ENCODE measurements at places on chromosomes 3 and 15.

- no peak for DNase-seq
Measured at GRCh38 chr3:149581248-149581647, 76.6 kb downstream of the WWTR1 start.

DNA sequence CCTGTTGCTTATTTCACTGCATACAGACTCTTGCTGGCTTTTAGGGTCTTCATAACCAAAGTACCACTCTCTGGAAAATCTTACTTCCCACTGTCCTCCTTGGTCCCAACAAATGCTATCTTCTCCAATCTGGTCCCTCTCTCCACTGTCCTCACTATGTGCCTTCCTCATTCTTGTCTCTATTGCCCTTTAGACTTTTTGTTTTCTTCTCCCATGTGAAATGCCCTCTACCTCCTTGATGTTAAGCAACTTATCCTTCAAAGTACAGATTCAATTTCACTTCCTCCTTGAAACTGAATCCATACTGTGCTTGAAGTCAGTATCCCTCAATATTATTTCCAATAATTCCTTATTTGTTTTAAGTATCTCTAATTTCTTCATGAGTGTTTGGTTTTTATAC, 60.8 kb downstream of the CGGBP1 start:
- no peak for DNase-seq

GRCh38 chr3:137970914-137971831, 38.8 kb upstream of the CLDN18 start:
- DNase-seq, result peak; percentile 62

- no peak for DNase-seq
Measured at GRCh38 chr3:169508426-169508825, 155.1 kb downstream of the MECOM start.

GRCh38 chr15:48333540-48333939, 2.3 kb downstream of the DUT start:
- no peak for DNase-seq

GRCh38 chr15:66940368-66940767, 125.0 kb upstream of the SMAD3 start:
- DNase-seq, result no peak

DNA sequence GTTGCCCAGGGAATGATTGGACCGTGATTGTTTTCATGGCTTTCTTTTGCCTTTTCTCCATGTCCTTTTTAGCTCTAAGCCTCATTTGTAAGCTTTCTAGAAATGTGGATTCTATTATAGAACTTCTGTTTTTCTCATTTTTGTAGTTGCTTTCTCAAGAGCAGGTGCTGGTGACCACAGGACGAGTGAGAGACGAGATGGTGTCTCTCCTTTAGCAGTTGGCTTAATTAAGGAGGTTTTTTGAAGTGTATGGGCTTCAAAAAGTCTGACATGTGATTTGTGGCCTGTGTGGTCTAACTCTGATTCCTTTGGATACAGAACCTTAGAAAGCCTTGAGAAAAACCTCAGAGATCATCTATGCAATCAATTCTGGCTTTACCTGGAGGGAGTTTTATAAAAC, 292.8 kb downstream of the LPP start:
- DNase-seq, result no peak

- DNase-seq, result no peak
Measured at GRCh38 chr15:62326460-62327011, 161.5 kb upstream of the C2CD4B start.

DNA sequence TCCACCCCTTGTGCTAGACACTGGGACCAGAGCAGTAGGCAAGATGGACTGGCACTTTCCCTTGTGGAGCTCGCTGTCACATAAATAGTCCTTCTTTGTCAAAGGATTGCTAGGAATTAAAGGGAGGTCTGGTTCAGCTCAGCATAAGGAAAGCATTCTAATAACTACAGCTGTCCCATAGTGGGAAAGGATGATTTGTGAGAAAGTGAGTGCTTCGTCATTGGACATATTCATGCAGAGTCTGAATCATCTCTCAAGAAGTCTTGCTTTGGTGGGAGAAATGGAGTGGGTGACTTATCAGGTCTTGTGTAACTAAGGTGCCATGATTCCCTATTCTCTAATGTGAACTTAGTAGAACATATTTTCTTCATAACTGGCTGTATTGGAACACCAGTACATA, 14.7 kb downstream of the PPARG start:
- DNase-seq, result no peak

- no peak for DNase-seq
Measured at GRCh38 chr15:84600331-84600686, 500 bp upstream of the ZSCAN2 start.

DNA sequence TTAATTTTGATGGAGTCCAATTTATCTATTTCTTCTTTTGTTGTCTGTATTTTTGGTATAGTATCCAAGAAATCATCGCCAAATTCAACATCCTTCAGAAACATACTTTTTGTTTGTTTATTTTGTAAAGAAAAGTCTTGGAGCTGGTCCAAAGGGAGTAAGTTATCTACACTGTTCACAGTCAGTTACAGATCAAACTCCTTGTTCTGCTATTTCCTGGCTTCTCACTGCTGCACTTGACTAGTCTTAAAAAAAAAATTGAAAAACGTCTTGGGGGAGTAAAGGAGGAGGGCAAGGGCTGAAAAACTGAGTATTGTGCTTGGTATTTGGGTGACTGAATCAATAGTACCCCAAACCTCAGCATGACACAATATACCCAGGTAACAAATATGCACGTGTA, 105.6 kb downstream of the NFKBIZ start:
- no peak for DNase-seq

DNA sequence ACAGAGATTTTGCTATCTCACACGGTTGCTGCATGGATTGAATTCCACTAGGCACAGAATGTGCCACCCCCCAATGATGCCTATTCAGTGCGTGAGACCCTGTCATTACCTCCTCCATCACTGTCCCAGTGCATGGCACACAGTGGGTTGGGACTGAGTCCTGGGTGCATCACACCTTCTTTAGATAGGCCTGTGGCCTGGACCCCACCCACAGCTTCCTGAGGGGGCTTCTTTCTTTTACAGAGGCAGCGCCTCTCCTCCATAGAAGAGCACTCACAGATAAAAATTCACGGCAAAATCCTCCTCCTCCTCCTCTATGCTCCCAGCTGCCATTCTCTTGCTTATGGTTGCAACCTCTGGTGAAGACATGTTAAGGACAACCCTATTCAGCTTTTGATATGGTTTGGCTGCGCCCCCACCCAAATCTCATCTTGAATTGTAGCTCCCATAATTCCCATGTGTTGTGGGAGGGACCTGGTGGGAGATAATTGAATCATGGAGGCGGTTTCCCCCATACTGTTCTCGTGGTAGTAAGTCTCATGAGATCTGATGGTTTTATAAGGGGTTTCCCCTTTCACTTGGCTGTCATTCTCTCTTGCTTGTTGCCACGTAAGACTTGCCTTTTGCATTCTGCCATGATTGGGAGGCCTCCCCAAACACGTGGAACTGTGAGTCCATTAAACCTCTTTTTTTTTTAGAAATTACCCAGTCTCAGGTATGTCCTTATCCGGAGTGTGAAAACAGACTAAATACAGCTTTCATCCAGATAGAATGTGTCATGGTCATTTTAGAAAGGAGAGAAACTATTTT, 147.6 kb downstream of the KLF13 start:
- no peak for DNase-seq

DNA sequence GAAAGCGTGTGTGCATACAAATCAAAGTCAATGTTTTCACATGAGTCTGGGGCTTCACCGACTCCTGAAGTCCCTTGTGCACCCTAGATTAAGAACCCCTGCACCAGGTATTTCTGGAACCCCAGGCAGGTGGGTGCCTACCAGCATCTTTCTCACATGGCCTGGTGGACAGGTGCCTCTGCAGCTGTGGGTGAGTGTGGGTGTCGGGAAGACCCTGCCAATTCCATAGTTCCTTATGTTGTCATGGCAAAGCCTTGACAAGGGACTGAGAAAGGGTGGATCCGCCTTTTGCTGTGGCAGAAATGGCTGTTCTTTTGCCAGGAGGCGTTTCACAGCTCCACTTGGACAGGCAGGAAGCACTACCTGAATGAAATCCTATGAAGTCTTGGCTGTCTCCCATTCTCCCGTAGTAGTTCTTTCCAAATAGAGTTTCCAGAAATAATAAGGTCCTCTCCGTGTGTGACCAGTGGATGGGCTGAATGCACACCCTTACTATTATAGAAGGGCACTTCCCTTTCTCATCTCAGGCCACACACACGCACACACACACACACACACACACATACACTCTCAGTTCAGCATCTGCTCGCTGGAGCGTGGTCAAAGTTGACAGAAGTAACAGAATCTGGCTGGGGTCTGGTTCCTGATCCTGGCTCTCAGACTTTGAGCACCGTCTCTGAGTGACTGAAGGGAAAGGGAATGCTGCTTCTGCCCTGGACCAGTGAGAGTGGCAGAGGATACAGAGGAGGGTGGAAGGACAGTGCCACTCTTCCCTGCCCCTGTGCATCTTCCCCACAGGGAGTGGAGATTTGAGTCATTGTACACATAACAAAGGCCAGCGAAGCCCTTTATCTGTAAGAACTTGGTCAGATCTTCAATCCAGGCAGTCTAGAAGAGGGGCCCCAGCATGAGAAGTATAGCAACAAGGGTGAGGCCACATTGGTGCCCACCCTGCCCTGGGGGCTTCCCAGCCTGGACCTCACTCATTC, 38.7 kb downstream of the PDIA5 start:
- peak; percentile 39 for DNase-seq

DNA sequence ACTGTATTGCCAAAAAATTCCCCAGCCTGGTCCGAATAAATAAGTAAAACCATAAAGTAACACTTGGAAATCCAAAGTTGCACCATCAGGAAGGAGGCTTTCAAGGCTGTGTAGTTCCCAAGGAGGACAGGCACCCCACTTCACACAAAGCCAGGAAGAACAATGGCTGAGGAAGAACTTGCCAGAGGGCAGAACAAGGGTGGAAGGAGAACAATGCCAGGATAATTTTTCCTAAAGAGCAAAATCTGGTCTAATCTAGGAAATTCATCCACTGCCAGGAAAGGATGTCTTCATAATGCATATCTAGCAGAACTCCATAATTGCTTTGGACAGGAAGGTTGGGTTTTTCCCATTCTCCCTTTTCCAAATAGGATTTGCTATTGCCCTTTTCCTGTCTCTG, 15.7 kb upstream of the ARID3B start:
- no peak for DNase-seq

DNA sequence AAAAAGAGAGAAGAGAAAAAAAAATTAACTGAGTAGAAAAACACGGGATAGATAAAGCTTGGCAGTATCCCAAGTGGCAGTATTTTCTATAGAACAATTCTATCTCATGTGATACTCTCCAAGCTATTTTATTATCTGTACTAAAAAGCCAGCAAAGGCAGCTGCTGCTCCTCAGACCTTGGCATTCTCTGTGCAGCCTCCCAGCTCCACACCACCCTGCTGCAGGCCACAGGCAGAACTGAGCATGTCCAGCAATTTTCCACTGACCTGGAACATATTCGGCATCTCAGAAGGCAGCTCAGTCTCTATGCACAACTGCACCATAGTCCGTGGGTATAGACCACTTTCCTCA, 1161.4 kb downstream of the IGSF11 start:
- no peak for DNase-seq

DNA sequence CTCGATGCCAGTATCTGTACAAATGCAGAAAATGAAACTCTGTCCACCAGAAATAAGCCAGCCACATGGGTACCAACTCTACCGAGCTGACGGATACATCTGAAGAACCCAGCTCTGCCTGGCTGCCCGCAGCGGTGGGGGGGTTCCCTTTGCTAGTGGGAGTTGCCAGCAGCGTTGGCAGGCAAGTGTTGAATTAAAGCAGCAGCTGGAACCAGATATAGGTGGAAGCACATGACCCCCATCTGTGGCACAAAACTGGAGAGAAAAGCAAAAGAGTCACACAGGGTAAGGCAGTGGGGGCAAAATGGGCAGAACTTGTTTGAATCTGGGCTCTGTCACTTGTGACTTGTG, 17.9 kb downstream of the CRYGS start:
- DNase-seq, result no peak

GRCh38 chr3:194087995-194088855, 47.7 kb upstream of the HES1 start:
- no peak for DNase-seq

- DNase-seq, result no peak
Measured at GRCh38 chr15:79311901-79312553, 1.1 kb downstream of the TMED3 start.

- no peak for DNase-seq
Measured at GRCh38 chr15:59567324-59567723, 44.3 kb upstream of the GCNT3 start.

GRCh38 chr15:79516155-79516554, 84.0 kb downstream of the MINAR1 start:
- no peak for DNase-seq

DNA sequence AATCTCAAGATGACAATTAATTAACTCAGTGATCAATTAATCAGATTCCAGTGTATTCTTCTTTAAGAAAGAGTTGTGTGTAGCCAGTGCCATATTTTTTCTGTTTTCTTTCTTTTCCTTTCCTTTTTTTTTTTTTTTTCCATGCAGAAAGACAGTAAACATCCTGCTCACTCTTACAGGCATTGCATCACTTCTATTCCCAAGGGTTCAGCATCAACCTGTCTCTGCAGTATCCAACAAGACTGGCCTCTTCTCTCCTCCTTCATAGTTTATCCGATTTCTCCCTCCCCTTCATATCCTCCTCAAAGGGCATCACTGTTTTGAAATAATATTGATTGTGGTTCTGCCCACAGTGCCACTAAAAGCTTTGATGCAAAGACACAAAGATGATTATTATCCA, 17.0 kb upstream of the SLC9A9 start:
- no peak for DNase-seq

DNA sequence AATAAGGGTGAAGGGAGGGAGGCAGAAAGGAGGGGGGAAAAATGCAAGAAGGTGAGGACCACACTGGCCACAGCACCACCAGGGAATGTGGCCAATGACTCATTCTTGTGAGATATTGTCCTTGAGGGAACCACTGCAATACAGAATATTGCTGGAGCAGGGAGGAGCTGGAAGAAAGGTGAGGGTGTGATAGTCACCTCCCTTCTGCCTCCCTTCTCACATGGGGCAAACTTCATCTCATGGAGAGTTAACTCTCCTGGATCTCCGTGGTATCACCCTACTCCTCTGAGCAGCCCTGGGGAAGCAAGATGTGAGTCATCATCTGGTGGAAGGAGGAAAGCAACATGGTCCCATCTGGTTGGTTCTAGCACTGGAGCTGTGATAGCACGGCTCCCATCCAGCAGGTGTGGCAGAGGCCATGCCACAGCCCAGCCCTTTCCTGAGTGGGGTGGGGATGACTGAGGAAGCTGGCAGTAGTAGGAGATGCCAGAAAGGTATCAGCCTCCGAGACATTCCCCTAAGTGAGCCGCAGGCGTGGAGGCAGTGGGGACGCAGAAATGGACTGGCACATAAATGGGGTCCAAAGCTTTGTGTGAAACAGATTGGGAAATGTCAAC, 115.9 kb upstream of the LPP start:
- no peak for DNase-seq

DNA sequence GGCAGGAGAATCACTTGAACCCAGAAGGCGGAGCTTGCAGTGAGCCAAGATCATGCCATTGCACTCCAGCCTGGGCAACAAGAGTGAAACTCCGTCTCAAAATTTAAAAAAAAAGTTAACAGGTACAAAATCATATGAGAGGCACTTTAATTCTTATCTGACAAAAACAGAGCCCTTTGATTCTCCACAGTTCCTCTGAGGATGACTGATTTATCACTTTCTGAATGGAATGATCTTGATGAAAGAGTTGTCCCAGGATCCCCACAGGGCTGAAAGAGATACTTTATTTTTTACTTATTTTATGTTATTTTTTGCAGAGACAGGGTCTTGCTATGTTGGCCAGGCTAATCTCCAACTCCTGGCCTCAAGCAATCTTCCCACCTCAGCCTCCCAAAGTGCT, 4.0 kb downstream of the LHFPL4 start:
- DNase-seq, result no peak

GRCh38 chr3:112817271-112817670, 29.4 kb downstream of the CD200R1L start:
- DNase-seq, result no peak

GRCh38 chr15:39438260-39438659, 142.6 kb upstream of the THBS1 start:
- no peak for DNase-seq
